CD4-positive, alpha-beta T cell treated with Interleukin-17A for 1 hour (primary cell): ENCODE measurements at places on chromosomes 6 and 20.

GRCh38 chr20:3129094-3129493, 30.6 kb downstream of the FASTKD5 start:
- no peak for DNase-seq

- no peak for DNase-seq
These were observed 314 bp downstream of the FARS2 start for GRCh38 chr6:5261545-5262109.

- DNase-seq = no peak
These were observed 414.6 kb downstream of the CDH26 start for GRCh38 chr20:60372822-60373221.

GRCh38 chr6:52647199-52647598, 23.7 kb upstream of the TMEM14A start:
- DNase-seq = no peak

GRCh38 chr20:43949741-43950618, 35.3 kb downstream of the TOX2 start:
- DNase-seq = peak; percentile 74

DNA sequence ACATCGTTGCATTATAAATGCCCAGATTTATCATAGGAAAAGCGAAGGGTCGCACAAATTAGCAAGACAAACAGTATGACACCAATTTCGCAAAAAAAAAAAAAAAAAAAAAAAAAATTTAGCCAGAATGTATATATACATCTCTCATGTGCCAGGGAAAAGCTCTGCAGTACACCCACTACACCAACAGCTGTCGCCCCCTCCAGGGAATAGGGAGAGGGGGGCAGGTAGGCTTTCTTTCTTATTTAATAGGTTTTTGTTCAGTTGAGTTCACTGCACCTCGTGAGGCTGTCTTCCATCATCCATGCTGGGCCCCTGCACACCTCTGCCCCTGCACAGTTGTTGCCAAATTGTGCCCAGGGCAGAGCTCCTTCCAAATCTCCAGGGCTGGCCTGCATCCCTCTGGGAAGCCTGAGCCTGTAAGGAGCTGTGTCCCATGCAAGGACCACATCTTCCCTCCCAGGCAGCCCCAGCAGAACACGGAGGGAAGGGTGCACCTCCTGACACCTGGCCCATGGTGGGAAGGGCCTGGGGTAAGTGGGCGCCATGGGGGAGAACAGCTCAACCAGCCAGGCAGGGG, 85.4 kb downstream of the NINL start:
- DNase-seq = no peak

DNA sequence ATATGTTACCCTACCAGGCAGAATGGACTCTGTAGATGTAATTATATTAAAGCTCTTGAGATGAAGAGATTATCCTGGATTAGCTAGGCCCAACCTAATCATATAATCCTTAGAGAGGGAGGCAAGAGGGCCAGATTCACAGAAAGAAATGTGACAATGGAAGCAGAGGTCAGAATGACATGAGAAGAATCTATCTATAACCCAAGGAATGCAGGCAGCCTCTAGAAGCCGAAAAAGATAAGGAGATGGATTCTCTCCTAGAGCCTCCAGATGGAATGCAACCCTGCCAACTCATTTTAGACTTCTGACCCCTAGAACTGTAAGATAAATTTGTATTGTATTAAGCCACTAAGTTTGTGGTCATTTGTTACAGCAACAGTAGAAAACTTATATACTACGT, 12.3 kb downstream of the PXT1 start:
- no peak for DNase-seq

- no peak for DNase-seq
These were observed 236.2 kb upstream of the TAB2 start for GRCh38 chr6:149081281-149081680.

- no peak for DNase-seq
These were observed 73.2 kb upstream of the CNKSR3 start for GRCh38 chr6:154583546-154584188.

DNA sequence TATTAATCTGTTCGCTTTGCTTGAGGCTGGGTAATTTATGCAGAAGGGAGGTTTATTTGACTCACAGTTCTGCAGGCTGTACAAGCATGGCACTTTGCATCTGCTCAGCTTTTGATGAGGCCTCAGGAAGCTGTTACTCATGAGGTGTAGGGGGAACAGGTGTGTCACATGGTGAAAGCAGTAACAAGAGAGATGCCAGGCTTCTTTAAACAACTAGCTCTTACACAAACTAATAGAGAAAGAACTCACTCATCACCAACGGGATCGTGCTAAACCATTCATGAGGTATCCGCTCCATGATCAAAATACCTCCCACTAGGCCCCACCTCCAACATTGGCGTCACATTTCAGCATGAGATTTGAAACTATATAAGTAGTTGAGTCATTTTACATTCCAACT, 34.4 kb upstream of the GCLC start:
- no peak for DNase-seq

GRCh38 chr6:23454080-23454976, 671.7 kb upstream of the NRSN1 start:
- no peak for DNase-seq

- no peak for DNase-seq
These were observed 802 bp upstream of the NRN1 start for GRCh38 chr6:6007366-6008088.

DNA sequence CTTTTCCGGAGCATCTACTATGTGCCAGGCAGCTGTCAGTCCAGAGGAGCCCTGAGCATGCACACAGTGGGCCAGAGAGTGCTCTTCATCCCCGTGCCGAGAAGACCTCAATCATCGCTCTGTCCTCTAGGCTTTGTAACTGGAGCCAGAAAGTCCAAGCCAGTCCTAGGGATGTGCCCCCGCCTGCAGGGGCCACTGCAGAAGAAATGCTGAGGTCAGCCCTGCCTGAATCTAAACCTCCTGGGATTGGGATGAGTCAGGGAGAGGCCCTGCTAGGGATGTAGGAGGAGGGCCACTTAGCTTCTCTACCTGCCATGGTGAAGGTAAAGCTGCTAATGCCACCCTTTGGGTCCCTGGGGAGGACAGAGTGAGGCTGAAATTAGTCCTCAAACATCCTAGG, 146.8 kb downstream of the CDC5L start:
- no peak for DNase-seq

- peak; percentile 69 for DNase-seq
These were observed 690 bp downstream of the IFNGR1 start for GRCh38 chr6:137218473-137218916.
